AG04449 (cell line): ENCODE measurements at places on chromosomes 7 and 10.
A peak's percentile ranks its signal among the peaks of the same experiment; 100 is the strongest.

- DNase-seq: no peak
These were observed 18.5 kb downstream of the RFC2 start for GRCh38 chr7:74235518-74236268.

GRCh38 chr7:12731214-12731656, 43.8 kb downstream of the ARL4A start:
- no peak for DNase-seq

GRCh38 chr7:88260719-88261118, 40.9 kb upstream of the SRI start:
- DNase-seq: no peak

DNA sequence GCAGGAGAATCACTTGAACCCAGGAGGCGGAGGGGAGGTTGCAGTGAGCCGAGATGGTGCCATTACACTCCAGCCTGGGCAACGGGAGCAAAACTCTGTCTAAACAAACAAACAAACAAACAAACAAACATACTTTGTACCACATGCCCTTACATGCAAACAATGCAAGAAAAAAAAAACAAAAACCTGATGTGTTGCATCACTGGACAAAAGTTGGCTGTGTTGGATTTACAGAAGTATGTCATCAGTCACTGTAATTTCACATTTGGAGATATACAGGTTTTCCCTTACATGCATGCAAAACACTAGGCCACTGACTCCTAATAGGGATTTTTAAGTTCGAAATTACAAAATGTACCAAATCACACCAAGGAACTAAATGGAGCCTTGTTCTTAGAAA, 138.5 kb downstream of the SRPK2 start:
- no peak for DNase-seq

DNA sequence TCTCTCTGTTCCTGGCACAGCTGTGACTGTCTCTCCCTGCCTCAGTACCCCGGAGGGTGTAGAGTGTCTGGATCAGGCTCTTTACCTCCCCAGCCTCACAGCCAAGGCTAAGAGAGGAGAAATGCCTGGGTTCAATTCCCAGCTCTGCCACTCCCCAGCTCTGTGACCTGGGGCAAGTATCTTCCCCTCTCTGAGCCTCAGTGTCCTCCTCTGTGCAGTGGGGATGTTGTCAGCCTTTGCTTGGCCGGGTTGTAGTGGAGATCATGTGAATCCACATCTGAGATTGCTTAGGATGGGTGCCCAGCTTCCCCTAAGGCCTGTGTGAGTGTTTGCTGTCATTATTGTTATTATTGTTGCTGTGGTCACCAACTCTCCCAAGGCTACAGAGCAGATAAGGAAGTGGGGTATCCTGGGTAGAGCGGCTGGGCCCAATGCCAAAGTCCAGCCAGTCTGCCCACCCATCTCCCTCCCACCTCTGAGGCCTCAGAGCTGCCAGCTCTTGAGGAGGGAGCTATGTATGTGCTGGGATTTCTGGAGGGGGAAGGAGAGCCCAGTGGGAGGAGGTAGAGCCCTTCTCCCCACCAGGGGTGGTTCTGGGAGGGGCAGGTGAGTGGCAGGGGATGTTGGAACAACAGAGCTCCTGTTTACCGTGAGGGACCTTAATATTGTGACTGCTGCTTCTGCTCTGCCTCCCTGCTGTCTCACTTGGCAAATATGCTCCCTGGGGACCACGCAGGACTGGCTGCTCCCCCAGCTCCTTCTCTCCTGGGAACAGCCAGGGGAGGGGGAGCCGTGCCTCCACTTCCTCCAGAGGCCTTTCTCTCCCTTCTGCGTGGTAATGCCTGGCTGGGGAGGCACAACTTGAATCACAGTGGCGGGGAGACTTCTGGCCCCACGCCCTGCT, 170.5 kb downstream of the RPS24 start:
- no peak for DNase-seq

DNA sequence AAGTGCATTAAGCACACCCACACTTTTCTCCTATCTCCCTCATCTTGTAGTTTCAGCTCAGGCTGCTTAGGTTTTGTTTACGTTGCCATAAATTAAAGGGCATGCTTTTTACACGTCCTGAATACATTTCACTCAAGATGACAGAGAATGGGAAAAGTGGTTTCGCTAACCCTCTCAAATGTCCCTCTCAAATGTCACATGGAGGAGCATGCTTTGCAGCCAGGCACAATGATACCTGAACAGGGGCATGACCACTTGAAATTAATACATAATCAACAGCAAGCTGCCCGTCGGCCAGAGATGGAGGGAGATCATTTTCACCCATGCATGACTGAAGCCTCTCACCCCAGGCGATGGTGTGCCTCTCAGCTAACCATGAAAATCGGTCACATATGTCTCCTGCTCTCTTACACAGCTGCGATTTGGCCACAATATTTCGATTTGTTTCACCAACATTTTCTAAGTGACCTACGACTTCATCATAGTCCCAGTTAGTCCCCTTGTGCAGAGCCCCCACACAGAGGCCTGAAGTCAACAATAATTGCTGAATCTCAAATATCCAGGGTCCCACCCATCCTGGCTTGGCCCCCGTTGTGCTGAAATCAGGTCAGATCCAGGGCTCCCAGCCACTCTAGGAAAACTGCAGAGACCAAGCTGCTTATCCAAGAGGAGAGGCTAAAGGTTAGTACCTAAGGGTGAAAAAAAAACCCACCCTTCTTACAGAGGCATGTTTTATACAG, 373.9 kb upstream of the NFE2L3 start:
- DNase-seq: no peak

DNA sequence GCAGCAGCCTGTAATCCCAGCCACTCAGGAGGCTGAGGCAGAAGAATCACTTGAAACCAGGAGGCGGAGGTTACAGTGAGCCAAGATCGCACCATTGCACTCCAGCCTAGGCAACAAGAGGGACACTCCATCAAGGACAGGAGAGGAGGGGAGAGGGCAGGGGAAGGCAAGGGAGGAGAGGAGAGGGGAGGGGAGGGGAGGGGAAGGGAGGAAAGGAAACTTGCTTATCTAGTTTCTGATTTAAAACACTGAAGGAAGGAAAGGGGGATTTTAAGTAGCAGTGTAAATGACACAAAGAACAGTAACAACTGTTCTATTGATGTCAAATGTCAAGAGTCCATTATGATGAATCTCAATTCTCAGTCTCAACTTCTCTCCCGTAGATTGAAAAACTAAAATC, 43.7 kb downstream of the SRPK2 start:
- no peak for DNase-seq

DNA sequence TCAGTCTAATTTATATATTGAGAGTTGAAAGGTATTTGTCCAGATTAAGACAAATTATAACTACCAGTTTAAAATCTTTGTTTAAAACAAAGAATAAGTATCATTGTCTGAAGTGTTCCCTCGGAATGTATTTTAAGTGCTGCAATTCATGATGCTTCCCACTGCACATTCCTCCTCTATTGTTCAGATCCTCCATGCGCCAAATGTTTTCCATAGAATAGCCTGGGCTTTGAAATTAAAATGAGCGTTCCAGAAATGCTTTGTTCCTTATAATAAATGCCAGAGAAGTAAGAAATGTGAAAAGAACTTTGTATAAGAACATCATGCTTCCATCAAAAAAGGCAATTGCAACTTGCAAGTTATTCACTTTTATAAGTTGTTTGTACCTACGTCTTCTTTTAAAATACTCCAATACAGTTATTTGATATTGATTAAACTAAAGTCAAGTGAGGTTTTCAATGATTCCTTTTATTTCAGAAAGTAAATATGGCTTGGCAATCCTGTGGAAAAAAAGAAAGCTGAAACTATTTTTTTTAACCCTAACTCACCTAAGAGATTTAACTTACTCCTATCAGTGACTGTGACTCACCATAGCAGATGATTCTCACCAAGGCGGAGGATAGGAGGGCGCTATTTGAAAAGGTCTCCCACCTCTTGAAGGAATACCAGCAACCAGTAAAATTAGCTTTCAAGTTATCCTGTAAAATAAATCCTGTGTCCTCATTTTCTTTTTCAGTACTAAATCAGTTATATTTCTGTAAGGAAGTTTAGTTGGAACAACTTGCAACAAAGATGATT, 85.8 kb downstream of the CTNNA3 start:
- no peak for DNase-seq

DNA sequence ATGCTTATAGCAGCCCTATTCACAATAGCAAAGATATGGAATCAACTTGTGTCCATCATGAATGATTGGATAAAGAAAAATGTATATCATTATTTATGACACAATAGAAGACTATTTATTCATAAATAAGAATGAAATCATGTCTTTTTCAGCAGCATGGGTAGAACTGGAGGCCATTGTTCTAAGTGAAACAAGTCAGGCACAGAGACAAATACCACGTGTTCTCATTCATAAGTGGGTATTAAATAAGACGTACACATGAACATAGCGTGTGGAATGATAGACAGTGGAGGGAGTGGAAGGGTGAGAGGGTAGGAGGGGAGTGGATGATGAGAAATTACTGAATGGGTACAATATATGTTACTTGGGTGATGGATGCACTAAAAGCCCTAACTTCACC, 762.4 kb downstream of the REEP3 start:
- no peak for DNase-seq

GRCh38 chr10:34547291-34547690, 267.8 kb downstream of the PARD3 start:
- DNase-seq: peak; percentile 19

GRCh38 chr7:28075674-28076358, 104.8 kb downstream of the JAZF1 start:
- DNase-seq: no peak

DNA sequence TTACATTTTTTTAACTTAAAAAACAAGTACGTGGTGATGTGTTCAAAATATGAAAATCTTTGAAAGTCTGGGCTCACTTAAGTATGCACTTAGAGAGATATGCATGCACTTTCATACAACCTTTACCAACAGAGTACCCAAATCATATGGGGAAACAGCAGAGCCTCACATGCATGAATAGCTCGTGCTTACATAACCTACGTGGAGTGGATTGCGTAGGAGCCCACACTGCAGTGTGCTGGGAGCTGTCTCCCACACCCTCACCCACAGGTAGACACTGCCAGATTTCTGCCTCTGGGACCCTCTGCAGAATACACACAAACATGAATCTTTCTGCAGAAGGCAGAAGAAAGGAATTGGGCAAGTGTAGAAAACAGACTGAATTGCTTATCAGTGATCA, 581 bp downstream of the CLCN1 start:
- no peak for DNase-seq

DNA sequence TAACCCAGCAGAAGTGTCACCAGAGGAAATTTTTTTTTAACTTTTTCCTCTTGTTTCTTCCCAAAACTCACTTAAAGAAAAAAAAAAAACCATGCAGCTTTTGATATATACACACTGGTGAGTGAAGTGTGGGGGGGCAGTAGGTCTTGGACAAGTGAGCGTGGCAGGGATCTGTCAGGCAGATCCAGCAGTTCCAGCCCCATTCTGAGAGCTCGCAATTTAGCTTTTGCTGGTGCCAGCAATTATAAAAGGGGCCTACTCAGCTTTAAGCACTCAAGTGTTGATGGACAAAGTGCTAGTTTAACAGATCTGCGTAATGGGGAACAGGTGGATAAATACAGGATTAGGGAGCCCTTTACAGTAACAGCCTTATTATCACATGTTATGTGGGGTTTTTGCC, 619.2 kb upstream of the GALNT17 start:
- DNase-seq: no peak

DNA sequence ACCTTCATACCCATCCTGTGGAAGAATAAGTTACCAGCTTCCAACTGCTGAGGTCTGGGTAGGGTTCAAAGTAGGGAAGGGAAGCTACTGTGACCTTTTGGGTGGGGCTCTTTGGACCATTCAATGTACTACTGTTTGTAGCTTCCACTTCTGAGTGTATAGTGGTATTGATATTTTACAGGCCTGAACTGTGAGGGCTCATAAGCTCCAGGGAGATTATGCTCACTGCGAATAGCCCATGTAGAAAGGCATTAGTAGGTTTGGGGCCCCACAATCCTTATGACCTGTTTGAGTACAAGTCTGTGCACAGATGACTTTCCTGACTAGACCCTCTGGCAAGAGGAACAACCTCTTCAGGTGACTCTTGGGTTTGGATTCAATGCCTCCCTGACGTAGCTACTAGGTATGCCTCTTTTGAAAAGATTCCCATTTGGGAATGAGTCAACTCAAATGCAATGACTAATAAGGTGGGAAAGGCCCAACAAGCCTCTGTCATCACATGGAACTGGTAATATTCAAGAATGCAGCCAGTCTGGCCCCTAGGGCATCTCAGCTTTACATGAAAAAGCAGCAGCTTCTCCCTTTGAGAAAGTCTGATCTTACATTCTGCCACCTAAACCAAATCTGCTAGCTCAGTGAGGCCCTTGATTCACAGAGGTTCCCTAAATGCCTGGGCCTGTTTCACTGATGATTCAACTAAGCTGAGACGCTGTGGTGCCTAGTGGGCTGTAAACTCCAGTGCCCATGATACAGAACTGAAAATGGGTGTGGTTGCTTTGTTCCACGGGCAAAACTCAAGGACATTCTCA, 79.8 kb downstream of the ABI1 start:
- peak; percentile 72 for DNase-seq

- no peak for DNase-seq
These were observed 260.1 kb downstream of the BMPER start for GRCh38 chr7:34165466-34165865.

DNA sequence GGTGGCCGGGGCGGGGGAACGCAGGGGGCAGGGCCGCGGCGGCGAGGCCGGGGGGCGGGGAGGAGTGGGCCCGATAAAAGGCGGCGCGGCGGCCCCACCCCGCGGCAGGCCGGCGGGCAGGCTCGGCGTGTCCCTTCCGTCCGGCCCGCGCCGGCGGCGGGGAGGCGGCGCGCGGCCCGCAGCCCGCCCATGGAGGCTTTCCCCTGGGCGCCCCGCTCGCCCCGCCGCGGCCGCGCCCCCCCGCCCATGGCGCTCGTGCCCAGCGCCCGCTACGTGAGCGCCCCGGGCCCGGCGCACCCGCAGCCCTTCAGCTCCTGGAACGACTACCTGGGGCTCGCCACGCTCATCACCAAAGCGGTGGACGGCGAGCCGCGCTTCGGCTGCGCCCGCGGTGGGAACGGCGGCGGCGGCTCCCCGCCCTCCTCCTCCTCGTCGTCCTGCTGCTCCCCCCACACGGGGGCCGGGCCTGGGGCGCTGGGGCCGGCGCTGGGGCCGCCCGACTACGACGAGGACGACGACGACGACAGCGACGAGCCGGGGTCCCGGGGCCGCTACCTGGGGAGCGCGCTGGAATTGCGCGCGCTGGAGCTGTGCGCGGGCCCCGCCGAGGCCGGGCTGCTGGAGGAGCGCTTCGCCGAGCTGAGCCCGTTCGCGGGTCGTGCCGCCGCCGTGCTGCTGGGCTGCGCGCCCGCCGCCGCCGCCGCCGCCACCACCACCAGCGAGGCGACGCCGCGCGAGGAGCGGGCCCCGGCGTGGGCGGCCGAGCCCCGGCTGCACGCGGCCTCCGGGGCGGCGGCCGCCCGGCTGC, at the start of gene NANOS1:
TSS of gene NANOS1 (plus strand) at position 102 of the 808 bp plus-strand sequence. CDS start at position 190, 88 bp downstream.
- DNase-seq: no peak
